Naive thymus-derived CD4-positive, alpha-beta T cell (primary cell): ENCODE measurements at places on chromosomes 3 and 15. TPM values are rescaled to one million over a fixed set of nuclear protein-coding genes. Genes with fewer than 3 reads are reported as not detected.

The TRPM1 gene
- not detected for polyA plus RNA-seq

The SCN5A gene
- polyA plus RNA-seq, result not detected

The MNS1 gene
- not detected for polyA plus RNA-seq

The GOLGA6A gene
- polyA plus RNA-seq, result not detected

DNA sequence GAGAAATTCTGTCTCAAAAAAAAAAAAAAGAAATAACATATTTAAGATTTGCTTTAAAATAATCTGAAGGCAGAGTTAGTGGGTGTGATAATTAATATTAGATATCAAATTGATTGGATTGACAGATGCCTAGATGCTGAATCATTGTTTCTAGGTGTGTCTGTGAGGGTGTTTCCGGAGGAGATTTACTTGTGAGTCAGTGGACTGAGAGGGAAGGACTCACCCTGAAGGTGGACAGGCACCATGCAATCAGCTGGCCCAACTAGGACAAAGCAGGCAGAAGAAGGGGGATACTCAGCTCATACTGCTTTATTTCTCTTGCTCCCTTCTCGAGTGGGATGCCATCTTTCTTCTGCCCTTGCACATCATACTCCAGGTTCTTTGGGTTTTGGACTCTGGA is 16.7 kb upstream of the RPL24 start:
- no peaks in the 10 kb centered on the region for H3K36me3 ChIP-seq
- no peak for DNase-seq
- no peaks in the 10 kb centered on the region for H3K27me3 ChIP-seq
- no peak overlapping the region for H3K4me3 ChIP-seq
- H3K27ac ChIP-seq, result no peak overlapping the region

- DNase-seq, result no peak
- H3K27me3 ChIP-seq, result no peaks in the 10 kb centered on the region
- no peaks in the 10 kb centered on the region for H3K4me1 ChIP-seq
- H3K4me3 ChIP-seq, result no peak overlapping the region
Observed at GRCh38 chr15:95604634-95605036, 725.9 kb upstream of the NR2F2 start.
